Central memory CD8-positive, alpha-beta T cell (primary cell): ENCODE measurements at places on chromosomes 1 and 21.

- no peak for DNase-seq
These were observed 50.1 kb downstream of the BRWD1 start for GRCh38 chr21:39263372-39263771.

DNA sequence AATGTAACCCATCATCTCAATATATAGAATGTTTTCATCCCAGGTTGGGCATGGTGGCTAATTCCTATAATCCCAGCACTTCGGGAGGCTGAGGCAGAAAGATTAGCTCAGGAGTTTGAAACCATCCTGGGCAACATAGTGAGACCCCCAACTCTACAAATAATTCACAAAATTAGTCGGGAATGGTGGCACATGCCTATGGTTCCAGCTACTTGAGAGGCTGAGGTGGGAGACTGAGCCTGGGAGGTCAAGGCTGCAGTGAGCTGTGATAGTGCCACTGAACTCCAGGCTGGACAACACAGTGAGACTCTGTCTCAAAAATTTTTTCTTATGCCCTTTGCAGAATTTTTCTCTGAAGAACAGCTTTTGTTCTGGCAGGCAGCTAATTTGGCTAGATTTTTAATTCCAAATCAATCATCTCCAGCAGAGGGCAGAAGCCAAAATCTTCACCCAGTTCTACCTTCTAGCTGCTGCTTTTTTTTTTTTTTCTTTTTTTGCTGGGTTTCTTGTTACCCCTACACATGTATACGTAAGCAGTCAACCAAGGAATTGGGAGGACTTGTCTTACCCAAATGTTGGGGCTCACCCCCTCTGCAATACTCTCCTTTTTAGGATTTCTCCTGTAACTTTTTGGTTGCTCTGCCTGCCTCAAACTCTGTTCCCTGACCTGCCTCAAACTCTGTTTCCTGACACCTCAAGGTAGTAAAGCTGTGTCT, 2.7 kb upstream of the RAD54L start:
- H3K4me1 ChIP-seq, result peaks cover 21% of the 10 kb centered on the region
- H3K27me3 ChIP-seq, result no peaks in the 10 kb centered on the region
- no peak overlapping the region for H3K27ac ChIP-seq
- H3K36me3 ChIP-seq, result peaks cover 4% of the 10 kb centered on the region
- H3K4me3 ChIP-seq, result no peak overlapping the region

DNA sequence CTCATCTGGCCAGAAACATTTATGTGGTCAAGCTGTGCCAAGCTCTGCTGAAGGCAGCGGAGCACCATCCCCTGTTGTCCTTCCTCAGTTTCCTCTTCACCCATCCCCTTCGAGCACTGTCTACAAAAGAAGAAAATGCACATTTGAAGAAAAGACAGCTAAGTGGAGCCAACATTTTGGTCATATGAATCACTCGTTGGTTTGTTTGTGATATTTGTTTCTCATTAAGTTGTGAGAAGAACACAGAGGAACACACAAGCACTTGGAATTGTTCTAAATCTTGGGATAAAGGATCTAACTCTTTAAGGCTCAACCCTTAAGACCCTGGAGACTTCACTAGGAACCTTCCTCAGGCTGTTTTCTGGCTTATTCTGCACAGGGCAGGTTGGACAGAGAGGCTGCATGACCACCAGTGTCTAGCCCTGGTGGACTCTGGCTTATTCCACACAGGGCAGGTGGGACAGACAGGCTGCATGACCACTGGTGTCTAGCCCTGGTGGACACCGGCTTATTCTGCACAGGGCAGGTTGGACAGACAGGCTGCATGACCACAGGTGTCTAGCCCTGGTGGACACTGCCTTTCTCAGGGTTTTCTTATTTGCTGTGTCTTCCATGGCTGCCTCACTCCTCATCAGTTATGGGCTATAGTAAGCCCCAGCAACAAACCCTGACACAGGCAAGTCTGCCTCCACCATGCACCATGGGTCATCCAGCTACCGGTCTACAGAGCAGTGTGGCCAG, 35.3 kb upstream of the COL6A2 start:
- peaks cover 10% of the 10 kb centered on the region for H3K4me1 ChIP-seq
- no peak overlapping the region for H3K27ac ChIP-seq
- peaks cover 59% of the 10 kb centered on the region for H3K27me3 ChIP-seq
- H3K36me3 ChIP-seq, result peaks cover 4% of the 10 kb centered on the region
- H3K4me3 ChIP-seq, result no peak overlapping the region

DNA sequence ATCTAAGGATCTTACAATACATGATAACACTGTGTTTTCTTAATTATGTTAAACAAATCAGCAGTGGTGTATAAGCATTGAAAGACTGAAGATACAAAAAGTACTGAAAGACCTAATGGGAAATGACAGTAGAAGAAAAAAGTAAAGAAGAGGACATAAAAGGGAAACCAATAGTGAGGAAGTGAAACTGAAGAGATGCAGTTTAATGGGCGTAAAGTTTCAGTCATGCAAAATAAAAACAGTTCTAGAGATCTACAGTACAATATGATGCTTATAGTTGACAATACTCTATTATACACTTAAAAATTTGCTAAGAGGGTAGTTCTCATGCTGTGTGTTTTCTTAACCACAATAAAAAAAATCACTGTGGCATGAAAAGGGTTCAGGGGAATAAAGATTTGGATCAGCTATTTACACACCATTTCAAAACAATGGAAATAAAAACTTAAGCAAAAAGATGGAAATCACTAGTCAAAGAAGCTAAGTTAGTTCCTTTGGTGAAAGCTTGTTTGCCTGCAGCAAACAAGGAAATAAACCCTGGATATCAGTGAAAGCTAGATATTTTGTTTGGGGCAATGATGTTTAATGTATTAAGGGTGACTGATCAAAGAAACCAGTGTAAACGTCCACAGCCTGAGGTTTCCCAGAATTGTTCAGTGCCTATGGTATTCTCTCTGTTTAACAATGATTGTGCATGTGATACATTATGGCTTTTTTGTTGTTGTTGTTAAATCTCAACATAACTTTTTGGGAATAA, 1160.8 kb upstream of the ADGRL2 start:
- H3K4me3 ChIP-seq, result no peak overlapping the region
- no peaks in the 10 kb centered on the region for H3K36me3 ChIP-seq
- H3K4me1 ChIP-seq, result no peaks in the 10 kb centered on the region
- H3K27ac ChIP-seq, result no peak overlapping the region
- H3K27me3 ChIP-seq, result no peaks in the 10 kb centered on the region
- no peak for DNase-seq

- peaks cover 1% of the 10 kb centered on the region for H3K36me3 ChIP-seq
- no peaks in the 10 kb centered on the region for H3K27me3 ChIP-seq
- H3K4me1 ChIP-seq, result no peaks in the 10 kb centered on the region
- H3K27ac ChIP-seq, result no peak overlapping the region
- H3K4me3 ChIP-seq, result no peak overlapping the region
These were observed 120.9 kb downstream of the ATG4C start for GRCh38 chr1:62904856-62905225.
